Esophagus squamous epithelium (tissue), 5 donors: ENCODE measurements at places on chromosomes 3 and 15.

- no peak for DNase-seq
Measured at GRCh38 chr3:55923207-55923606, 436.1 kb upstream of the WNT5A start.

DNA sequence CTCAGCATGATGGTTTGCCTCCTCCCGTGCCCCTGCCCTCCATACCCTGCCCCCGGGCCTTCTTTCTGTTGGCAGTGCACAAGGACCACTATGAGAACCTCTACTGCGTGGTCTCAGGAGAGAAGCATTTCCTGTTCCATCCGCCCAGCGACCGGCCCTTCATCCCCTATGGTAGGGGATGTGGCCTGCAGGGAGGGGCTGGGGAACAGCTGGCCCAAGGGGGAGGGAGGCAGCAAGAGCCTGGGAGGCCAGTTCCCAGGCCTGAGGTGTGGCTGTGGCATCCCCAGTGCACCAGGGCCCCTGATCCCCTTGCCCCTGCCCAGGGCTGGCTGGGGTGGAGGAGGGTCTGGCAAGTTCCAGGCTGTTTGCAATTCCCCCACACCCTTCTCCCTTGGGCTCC, 2.6 kb upstream of the PLA2G4B start:
- no peak for DNase-seq

GRCh38 chr3:72887343-72887704, 522 bp upstream of the GXYLT2 start:
- no peak for DNase-seq

DNA sequence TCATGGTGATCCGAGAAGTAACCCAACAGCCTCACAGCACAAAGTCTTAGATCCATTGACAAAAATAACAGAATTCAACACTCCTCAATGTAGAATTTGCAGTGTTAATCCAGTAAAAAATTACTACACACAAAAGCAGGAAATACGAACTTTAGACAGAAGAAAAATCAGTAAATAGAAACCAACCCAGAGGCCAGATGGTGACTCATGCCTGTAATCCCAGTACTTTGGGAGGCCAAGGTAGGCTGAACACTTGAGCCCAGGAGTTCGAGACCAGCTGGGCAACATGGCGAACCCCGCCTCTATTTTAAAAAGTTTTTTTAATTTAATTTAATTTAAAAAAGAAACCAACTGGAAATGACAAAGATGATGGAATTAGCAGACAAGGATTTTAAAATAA, 36.1 kb downstream of the SELENOT start:
- DNase-seq, result no peak

GRCh38 chr3:96449803-96450202, 364.6 kb upstream of the EPHA6 start:
- no peak for DNase-seq

- DNase-seq, result no peak
Measured at GRCh38 chr3:105470851-105471250, 104.1 kb downstream of the ALCAM start.

DNA sequence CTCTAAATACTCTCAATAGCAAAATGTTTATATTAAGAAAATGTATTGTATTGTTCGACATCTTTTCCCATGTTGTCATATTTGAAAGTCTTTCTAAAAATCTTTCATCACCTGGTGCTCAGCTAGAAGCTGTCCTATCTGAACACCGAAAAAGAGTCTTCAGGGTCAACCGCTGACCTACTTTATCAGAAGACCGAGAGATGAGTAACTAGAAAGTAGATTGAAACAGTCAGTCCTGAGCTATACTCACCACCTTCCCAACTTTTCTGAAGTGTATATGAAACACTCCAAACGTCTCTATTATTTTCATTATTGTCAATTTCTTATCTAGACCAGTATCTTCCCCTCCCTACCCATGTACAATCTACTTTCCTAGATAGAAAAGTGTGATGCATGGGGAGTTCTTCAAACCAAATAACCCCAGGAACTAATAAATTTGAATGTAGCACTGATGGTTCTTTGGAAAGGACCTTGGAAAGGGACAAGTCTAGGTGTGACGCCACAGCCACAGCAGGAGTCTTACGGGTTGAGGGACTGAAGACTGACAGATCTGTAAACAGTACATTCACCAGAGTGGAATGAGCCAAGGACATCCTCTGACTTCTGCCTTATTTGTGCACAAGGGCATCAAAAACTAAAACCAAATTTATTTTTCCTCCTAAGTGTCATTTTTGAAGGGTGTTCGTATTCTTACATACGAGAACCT, 58.6 kb downstream of the TMOD3 start:
- DNase-seq, result no peak

DNA sequence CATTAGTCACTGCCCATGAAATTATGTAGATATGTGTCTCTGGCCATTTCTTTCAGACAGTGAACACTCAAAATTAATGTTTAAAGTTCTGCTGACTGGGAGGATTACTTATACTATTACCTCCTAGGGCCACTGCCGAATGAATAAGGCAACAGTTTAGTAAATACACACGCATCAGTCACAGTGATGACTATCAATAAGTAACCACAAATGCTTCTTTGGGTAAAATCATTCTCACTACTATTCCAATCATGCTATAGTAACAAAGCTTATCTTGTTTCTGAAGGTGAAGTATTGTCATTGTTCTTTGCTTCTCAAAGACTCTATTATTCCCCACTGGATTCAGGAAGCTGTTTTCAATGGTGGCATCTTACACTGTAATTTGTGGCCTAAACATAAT, 478.8 kb downstream of the EPHA3 start:
- no peak for DNase-seq

GRCh38 chr3:51955893-51956770, 951 bp downstream of the GPR62 start:
- no peak for DNase-seq

GRCh38 chr15:38660738-38661137, 96.1 kb upstream of the RASGRP1 start:
- DNase-seq, result no peak

- DNase-seq, result peak; percentile 20
Measured at GRCh38 chr15:52228921-52229320, 37.7 kb upstream of the GNB5 start.

- DNase-seq, result no peak
Measured at GRCh38 chr3:66567077-66567476, 66.3 kb upstream of the LRIG1 start.

DNA sequence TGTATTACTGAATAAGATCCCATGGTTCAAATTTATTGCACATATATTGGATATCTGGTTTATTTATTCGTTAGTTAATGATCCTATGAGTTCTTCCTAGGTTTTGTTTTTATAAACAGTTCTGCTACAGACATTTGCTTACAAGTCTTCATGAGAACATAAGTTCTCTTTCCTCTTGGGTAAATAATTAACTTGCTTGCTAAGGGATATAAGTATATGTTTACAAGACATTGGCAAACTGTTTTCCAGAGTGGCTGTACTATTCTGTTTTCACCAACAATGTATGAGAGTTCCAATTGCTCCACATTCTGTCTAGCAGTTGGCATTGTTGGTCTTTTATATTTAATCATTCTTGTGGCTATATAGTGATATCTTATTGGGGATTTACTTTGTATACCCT, 341.8 kb upstream of the GBE1 start:
- DNase-seq, result no peak

- no peak for DNase-seq
Measured at GRCh38 chr3:151210676-151211381, 7.8 kb upstream of the GPR171 start.

DNA sequence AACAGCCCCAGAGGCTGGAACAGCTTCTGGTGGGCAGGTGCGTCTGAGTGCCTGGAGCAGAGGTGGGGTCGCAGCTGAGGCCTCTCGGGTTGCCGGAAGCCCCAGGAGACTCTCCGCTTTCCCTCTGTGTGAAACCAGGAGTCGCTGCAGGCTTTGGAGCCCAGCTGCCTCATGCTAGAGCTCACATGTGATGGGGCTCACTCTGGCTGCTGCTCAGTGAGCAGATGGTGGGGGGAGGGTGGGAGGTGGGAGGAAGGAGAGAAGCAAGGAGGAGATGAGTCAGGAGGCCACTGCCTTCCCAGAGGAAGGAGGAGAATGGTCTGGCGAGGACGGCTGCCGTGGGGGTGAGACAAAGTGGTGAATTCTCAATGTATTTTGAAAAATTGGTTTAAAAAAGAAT, 290.1 kb upstream of the CHRNA7 start:
- DNase-seq, result no peak

DNA sequence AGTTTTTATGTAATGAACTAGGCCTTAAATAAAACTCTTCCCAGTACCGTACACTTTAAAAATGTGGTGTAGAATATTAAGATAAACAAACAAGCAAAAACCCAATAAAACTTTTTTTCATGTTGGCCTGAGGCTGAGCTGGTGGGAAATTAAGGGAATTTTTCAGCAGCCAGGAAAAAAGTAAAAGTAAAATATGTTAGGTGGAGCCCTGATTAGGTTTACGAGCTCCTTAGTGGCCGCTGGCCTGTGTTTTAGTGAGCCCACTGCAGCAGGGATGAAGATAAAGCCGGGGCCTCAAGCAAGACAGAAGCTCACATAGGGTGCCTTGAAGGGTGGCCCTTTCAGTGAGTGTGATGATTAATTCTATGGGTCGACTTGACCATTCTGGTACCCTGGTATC, 16.1 kb upstream of the ARL14 start:
- DNase-seq, result no peak

DNA sequence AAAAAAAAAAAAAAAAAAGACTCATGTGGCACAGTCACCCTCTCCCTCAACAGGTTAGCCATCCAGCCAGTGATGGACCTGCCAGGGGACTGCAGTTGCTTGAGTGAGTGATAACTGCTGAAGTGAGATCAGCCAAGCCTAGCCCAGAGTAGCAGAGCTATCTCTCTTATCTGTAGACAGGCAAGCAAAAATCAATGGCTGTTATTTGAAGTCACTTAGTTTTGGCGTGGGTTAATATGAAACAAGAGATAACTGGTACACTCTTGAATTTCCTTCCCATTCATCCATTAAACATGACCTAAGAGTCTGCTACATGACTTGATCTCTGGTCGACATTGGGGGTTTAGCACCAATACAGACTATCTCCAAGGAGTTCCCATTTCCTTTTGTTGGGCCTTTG, 51.2 kb upstream of the TNIK start:
- DNase-seq, result no peak

- no peak for DNase-seq
Measured at GRCh38 chr15:51576911-51577500, 45.6 kb downstream of the DMXL2 start.

DNA sequence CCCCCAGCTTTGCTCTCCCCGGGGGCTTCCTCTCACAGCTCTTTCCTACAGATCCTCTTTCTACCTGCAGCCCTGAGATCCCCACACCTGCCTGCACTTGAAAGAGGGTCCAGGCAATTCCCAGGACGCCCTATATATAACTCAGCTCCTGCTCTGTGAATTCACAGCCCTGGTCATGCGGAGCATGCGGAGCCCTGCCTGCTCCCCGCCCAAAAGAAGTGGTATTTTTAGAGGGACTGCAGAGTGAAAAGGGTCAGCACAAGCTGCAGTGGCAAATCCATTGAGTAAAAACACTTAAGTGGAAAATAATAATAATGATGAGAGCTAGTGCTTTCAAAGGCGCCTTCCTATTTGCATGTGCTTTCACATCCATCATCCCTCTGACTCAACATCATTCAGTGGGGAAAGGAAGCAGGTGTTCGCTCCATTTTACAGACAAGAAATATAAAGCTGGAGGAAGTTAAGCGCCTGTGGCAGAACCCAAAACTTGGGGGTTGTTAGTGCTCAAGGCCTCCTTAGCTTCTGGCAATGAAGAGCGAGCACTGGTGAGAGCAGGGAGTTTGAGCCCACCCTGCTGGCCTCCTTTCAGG, 76.3 kb upstream of the LIPC start:
- no peak for DNase-seq

- no peak for DNase-seq
Measured at GRCh38 chr3:72375237-72376076, 472.8 kb downstream of the SHQ1 start.

DNA sequence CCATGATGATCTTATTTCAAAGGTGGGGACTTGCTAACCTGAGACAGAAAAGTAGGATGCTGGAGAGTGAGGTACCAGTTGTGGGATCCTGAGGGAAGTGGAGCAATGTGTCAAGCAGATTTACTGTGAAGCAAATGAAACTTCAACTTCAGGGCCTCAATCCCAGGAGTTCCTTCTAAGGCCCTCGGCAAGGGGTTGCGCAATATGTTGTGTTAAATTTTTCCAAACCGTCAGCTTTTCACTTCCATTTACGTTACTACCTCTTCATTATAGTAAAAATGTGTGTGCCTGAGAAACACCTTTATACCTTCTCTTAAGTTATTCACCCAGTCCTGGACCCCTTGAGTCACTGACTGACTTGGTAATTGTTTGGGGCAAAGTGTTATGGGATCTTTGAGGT, 42.5 kb upstream of the KCNH8 start:
- DNase-seq, result no peak

GRCh38 chr15:74036271-74037170, 42.0 kb downstream of the PML start:
- DNase-seq, result no peak

DNA sequence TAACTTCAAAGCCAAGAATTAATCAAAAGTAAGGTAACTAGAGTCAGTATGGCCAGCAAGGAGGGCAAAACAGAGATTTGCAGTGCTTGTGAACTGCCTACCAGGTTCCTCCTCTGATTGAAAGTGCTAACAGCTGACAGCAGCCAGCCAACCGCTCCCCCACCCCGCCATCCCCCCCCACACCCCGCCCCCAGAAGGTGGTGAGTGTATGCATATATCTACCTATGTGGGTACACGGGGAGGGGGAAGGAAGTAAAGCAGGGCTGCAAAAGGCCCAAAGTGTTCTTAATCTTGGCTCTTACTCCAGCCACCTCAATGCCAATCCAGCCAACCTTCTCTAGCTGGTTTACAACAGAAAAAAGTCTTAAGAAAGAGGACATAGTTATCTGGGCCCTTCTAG, 50.7 kb downstream of the RAF1 start:
- no peak for DNase-seq

- DNase-seq, result no peak
Measured at GRCh38 chr3:110881069-110881468, 190.5 kb upstream of the NECTIN3 start.

DNA sequence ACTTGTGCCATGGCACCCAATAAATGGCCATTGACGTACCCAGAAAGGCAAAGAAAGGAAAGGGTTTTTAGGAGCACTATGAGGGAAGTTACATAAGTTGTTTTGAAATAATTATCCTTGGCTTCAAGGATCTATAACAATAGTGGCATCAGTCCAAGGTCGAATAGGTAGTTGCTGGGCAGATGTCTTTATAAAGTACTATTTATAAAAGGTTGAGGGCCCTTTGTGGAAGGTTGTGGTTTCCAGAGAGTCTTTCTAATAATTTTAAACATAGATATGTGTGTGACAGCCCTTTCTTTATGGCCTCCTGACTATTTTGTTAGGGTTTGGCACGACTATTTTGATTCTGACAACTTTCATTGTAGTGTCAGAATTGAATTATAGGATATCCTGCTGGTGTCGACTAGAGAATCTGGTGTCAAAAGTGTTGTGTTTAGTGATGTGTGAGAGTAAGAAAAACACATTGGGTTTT, 260.5 kb downstream of the PYDC2 start:
- no peak for DNase-seq

DNA sequence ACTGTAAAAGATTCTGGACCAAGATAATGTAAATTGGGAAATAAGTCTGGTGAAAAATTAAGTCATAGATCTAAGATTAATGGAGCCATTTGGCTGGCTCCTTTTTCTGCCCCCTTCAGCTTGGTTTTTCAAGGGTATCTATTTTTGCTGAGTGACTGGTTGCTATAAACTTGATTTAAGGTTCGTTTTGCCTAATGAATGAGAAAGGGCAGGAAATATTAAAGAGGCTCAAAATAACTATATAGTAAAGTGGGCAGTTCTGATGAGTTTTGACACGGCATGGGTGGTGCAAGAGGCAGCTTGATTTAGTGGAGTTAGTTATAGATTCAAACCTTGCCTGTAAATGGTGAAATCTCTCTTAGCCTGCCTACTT, 140.7 kb downstream of the STAC start:
- DNase-seq, result no peak
